Sigmoid colon (tissue), 7 donors: ENCODE measurements at places on chromosomes 2 and 18.

- no peak overlapping the region for H3K27ac ChIP-seq
- DNase-seq = no peak
- peaks cover 45% of the 10 kb centered on the region for H3K36me3 ChIP-seq
- H3K4me1 ChIP-seq = peaks cover 16% of the 10 kb centered on the region
- no peaks in the 10 kb centered on the region for H3K27me3 ChIP-seq
Observed at GRCh38 chr2:10783421-10783820, 29.2 kb downstream of the PDIA6 start.

- H3K27ac ChIP-seq = no peak overlapping the region
- DNase-seq = no peak
- H3K4me3 ChIP-seq = no peak overlapping the region
- no peaks in the 10 kb centered on the region for H3K27me3 ChIP-seq
- no peaks in the 10 kb centered on the region for H3K4me1 ChIP-seq
Observed at GRCh38 chr18:30342675-30343074, 699.9 kb downstream of the DSC3 start.

DNA sequence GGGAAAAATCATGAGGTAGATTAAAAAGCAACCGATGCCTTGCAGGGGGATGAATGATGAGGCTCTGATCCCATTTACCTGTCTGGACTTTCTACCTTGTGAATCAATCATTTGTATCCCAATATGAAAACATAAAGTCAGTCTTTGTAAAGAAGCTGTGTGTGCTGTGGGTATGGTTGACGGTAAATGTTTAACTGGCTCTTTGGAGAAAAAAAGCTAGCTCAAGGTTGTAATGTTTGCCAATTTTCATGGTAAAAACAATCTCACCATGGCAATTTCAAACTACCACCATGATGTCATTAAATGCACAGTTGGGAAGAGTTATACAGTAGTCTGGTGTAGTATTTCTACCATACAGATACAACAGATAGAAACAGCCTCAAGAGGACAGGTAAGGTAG is 14.6 kb downstream of the TTR start:
- no peak overlapping the region for H3K4me3 ChIP-seq
- no peaks in the 10 kb centered on the region for H3K4me1 ChIP-seq
- DNase-seq = no peak
- no peaks in the 10 kb centered on the region for H3K27me3 ChIP-seq

DNA sequence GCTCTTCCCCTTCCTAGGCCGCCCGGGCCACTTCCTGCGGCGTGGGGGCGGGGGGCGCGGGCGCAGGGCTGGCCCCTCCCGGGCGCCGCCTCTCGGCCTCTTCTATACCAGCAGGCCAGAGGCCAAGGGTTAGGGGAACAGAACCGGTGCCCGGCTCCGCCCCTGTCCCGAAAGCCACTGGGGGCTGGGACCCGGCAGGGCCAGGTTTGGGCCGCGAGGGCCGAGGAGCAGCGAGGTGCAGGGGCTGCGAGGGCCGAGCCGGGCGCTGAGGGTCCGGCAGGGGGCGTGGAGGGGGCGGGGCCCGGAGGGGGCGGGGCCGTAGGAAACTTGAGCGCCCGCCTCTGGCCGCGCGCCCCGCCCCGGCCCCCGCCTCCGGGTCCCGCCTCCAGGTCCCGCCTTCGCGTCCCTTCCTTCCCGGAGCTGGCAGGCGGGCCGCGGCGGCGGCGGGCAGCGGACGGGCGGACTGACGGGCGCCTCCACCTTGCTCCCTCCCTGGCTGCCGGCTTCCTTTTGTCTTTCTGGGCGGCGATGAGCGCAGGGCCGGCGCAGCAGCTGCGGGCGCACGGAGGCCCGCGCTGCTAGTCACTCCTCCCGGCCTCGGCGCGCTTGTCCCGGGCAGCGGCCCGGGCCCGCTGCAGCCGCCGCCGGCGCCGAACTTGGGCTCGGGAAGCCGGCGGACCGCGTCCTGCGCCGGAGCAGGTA is at the start of gene HPCAL1:
TSS of gene HPCAL1 (plus strand) at position 426 of the 702 bp plus-strand sequence. CDS start 116,854 bp downstream, outside the sequence.
- H3K36me3 ChIP-seq = no peaks in the 10 kb centered on the region
- H3K4me3 ChIP-seq = peak within 1 kb of the TSS; percentile 89
- peak within 1 kb of the TSS; percentile 87 for H3K27ac ChIP-seq
- H3K4me1 ChIP-seq = peaks cover 23% of the 10 kb centered on the region
- DNase-seq = peak; percentile 93

- DNase-seq = no peak
- no peaks in the 10 kb centered on the region for H3K4me1 ChIP-seq
- no peaks in the 10 kb centered on the region for H3K36me3 ChIP-seq
- H3K27ac ChIP-seq = no peak overlapping the region
Observed at GRCh38 chr2:234676109-234676782, 179.4 kb upstream of the ARL4C start.

DNA sequence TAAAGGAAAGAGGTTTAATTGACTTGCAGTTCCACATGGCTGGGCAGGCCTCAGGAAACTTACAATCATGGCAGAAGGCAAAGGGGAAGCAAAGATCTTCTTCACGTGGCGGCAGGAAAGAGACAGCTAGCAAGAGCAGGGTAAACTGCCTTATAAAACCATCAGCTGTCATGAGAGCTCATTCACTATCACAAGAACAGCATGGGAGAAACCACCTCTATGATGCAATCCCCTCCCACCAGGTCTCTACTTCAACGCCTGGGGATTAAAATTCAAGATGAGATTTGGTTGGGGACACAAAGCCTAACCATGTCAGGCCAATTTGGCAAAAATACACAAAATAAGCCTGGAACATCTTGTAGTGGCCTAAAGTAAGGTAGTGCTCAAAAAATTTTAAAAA is 152.6 kb downstream of the COL6A3 start:
- H3K27ac ChIP-seq = no peak overlapping the region
- H3K36me3 ChIP-seq = no peaks in the 10 kb centered on the region
- H3K27me3 ChIP-seq = no peaks in the 10 kb centered on the region
- peaks cover 41% of the 10 kb centered on the region for H3K4me1 ChIP-seq
- no peak for DNase-seq

DNA sequence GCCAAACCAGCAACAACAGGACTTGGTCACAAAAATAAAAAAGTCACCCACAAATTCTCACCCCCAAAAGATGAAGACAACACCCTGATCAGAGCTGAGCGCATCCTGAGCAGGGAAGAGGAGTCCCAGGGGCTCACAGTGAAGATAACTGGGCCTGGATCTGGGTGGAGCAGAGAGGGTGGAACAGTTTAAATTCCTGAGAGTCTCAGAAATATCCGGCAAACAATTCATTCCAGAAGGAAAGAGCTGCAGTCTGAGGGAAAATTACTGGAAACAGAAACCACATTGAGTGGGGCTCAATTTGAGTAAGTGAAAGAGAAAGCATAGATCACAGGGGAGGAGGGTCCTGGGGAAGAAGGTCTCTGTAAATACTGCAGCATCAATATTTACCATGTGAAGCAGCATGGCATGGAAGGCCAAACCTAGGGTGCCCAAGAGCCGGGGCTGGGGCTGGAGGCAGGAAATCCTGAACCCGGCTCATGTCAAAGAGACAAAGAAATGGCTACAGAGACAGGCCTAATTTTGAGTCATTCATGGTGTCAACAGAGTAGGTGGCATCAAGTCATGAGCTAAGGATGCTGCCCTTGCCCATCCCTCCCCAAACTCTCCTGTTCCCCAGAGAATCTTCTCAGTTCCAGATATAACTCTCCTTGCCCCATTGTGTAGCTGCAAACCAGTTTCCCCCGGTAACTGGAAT is 61.4 kb upstream of the ZBTB7C start:
- no peaks in the 10 kb centered on the region for H3K36me3 ChIP-seq
- no peak for DNase-seq
- no peaks in the 10 kb centered on the region for H3K4me1 ChIP-seq
- H3K27ac ChIP-seq = no peak overlapping the region

DNA sequence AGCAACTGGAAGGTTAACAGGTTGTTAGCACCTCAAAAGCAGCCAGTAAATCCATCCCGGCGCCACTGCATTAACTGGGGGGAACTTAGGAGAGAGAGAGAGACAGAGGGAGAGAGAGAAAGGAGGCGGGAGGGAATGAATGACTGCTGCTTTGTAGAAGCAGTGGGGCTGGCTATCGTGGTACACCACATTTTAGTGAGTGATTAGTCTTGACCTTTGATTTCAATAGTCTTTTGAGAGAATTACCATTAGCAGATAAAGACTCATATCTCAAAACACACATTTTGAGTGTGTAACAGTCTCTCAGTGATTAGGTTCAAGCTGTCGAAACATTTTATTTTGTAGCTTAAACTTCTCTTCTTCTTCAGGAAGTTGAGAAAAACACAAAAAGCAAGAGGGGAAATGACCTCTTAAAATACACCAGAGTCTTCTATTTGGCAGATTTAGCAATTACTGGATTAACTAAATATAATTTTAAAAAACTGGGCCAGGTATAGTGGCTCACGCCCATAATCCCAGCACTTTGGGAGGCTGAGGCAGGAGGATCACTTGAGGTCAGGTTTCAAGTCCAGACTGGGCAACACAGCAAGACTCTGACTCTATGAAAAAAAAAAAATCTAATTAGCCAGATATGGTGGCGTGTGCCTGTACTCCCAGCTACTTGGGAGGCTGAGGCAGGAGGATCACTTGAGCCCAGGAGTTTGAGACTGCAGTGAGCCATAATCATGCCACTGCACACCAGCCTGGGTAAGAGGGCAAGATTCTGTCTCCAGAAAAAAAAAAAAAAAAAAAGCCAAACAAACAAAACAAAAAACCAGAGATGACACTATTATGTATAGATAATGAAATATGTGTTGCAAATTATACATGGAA is 22.0 kb upstream of the PNO1 start:
- no peak overlapping the region for H3K4me3 ChIP-seq
- no peaks in the 10 kb centered on the region for H3K4me1 ChIP-seq
- H3K27me3 ChIP-seq = no peaks in the 10 kb centered on the region
- H3K36me3 ChIP-seq = peaks cover 73% of the 10 kb centered on the region
- DNase-seq = no peak

GRCh38 chr2:195531754-195532153 is 125.3 kb upstream of the SLC39A10 start:
- no peaks in the 10 kb centered on the region for H3K36me3 ChIP-seq
- H3K27ac ChIP-seq = no peak overlapping the region
- H3K4me1 ChIP-seq = no peaks in the 10 kb centered on the region
- H3K27me3 ChIP-seq = no peaks in the 10 kb centered on the region
- no peak overlapping the region for H3K4me3 ChIP-seq

DNA sequence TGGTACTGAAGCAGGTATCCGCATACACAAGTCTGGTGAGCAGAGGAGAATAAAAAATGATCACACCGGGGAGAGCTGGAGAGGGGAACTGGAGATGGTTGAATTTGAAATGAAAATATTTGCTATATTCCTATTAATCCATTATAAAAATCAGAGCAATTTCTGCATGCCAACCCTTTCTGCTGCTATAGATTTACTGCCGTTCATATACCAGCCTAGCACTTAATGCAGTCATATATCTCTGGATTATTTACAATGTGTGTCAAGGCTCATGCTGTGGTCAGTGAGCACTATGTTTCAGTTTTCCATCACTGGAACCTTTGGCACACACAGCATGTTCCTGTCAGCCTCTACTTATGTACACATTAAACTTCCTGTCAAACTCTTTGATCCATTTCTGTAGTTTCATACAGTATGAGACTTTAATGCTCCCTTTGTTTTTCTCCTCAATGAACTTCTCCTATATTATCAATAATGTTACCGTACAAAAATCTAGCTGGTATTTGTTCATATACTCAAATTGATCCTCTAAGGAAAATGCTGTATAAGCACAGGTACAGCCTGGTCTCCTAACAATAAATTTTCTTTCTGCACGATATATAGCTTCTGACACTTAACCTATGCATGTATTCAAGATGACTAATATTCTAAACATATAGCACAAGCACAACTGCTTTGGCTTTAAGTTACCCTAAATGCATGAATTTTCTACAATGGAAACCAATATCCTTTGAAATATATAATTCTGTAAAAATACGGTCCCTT is 36.7 kb downstream of the FANCL start:
- no peaks in the 10 kb centered on the region for H3K4me1 ChIP-seq
- H3K27me3 ChIP-seq = no peaks in the 10 kb centered on the region
- DNase-seq = no peak
- H3K27ac ChIP-seq = no peak overlapping the region
- H3K36me3 ChIP-seq = peaks cover 6% of the 10 kb centered on the region
- H3K4me3 ChIP-seq = no peak overlapping the region

GRCh38 chr2:10324095-10324832 is 21.6 kb downstream of the HPCAL1 start:
- no peak overlapping the region for H3K4me3 ChIP-seq
- DNase-seq = peak; percentile 10
- H3K27me3 ChIP-seq = no peaks in the 10 kb centered on the region

DNA sequence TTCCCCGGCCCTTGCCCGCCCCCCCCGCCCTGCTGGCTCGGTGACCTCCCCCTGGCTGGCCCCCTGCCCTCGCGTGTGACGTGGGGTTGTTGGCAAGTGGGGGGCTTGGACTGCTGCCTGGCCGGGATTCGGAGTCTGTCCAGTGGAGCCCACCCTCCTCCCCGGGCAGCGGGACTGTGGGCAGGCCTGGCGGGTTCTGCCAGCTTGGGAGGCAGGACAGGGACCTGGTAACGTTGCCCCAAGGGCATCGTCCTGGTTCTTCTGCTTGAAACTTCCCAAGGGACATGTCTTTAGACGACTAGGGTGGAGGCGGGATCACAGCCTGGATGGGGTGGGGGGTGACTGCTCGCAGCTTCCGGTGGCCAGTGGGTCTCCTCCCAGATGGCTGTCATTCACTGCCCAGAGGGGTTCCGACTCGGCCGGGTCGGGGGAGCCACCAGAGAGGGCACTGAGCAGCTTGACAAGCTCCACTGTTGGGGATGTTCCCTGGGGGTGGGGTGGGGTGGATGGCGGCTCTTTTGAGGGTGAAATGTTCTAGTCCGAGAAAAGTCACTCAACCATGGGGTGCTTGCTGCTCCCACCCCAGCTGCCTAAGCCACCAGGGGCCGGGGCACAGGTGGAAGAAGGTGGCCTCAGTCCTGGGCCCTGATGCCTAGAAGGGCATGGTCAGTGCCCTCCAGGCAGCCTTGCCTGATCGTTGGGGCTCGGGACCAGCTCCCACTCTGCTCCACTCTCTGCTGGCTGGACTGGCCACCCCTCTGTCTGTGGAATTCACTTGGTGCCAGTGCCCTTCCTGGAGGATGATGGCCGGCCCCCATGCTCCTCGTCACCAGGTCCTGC is 4.3 kb upstream of the HS6ST1 start:
- H3K4me3 ChIP-seq = peak overlapping the region; percentile 51
- H3K27me3 ChIP-seq = no peaks in the 10 kb centered on the region
- peaks cover 36% of the 10 kb centered on the region for H3K4me1 ChIP-seq
- H3K27ac ChIP-seq = peak overlapping the region; percentile 83

DNA sequence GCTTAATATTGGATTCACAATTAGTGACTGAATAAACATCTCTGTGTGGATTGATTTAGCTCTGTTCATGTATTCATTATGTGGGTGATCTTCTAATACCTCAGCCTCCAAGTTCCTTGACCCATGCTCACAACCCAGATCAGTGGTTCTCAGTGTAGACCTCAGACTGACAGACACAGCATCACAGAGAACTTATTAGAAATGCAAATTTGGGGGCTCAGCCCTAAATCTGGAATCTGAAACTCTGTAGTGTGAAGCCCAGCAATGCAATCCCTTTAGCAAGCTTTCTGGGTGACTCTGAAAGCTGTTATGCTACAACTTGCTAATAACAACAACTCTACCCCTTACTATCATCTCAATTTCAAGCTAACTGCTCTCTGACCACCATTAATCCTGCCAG is 273.1 kb upstream of the FANCL start:
- no peak overlapping the region for H3K27ac ChIP-seq
- H3K36me3 ChIP-seq = no peaks in the 10 kb centered on the region

GRCh38 chr2:177327009-177327408 is 62.5 kb upstream of the NFE2L2 start:
- no peaks in the 10 kb centered on the region for H3K36me3 ChIP-seq
- peaks cover 6% of the 10 kb centered on the region for H3K4me1 ChIP-seq
- no peaks in the 10 kb centered on the region for H3K27me3 ChIP-seq
- no peak overlapping the region for H3K4me3 ChIP-seq
- no peak overlapping the region for H3K27ac ChIP-seq
